ENCODE measurements at places on chromosomes 16 and 17.

GRCh38 chr17:10729334-10730193 is at the start of gene TMEM220:
TSS of gene TMEM220 (minus strand) at chr17:10730023. CDS start at chr17:10729851, 172 bp downstream.
- DNase-seq = peak; percentile 71

DNA sequence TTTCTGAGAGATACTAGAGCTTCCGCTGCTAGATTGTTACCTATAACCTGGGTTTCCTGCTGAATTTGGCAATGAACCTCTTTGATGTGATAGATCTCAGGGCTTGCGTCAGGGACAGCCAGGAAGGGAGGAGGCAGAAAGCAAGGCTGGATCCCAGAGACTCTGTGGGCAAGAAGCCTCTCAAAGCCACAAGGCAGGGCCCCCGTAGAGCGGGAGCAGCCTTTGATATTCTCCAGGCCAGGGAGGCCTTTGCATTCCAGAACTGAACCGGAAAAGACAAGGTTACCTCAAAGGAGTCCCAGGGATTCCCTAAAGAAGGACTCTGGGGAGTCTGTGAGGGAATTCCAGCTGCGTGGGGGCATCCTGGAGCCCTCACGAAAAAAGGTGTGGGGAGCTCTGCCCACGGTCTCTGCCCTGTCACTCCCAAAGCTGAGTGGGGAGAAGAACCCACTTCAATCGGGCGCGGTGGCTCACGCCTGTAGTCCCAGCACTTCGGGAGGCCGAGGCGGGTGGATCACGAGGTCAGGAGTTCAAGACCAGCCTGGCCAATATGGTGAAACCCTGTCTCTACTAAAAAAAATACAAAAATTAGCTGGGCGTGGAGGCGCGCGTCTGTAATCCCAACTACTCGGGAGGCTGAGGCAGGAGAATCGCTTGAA is 14.3 kb upstream of the SCIMP start:
- no peak for DNase-seq

DNA sequence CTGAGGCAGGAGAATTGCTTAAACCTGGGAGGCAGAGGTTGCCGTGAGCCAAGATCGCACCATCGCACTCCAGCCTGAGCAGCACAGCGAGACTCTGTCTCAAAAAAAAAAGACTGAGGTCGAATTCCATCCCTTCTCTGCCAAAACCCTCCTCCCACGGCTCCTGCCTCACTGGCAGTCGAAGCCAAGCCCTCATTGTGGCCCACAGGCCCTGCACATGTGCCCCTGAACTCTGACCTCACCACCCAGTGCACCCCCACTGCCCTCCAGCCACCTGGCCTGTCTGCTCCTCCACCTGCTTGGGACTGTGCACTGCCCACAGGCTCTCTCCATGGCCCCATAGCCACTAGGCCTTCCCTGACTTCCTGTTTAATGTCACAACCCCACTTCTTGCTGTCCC is 7.0 kb downstream of the MYO15A start:
- no peak for DNase-seq

DNA sequence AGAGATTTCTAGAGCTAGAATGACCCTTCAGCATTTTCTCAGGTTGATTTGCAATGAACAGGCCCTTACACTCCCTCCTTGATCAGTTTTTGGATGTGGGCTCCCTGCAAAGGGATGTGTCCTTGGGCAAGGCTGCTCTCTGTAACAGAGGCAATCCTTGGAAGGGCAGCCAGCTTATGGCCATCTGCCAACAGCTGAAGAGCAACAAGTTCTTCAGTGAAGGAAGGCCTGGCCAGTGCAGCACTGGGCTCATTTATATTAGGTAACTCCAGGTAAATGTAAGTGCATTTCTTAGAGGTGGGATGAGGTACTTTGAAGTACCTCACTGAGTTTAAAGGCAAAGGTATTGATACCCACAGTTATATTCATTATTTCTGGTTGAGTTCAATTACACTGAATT is 114.3 kb upstream of the KCNJ16 start:
- DNase-seq = no peak

DNA sequence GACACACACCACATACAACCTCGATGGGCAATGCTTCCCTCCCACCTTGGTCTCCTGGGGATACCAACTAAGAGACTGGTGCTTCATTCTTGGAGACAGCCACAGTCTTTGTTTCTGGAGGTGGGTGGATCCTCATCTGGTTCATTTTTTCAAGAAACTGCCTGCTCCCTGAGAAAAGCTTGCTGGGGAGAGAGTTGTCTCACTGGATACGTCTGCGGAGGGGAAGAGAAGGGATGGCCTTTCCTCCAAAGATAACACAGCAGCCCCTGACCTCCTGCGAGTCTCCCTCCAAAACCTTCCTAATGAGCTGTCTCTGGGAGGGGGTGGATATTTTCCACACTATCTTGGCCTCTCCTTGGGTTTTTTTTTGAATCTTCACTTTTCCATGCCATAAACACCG is 221.2 kb downstream of the SOX9 start:
- no peak for DNase-seq

GRCh38 chr16:62272035-62272434 is 235.8 kb upstream of the CDH8 start:
- no peak for DNase-seq

GRCh38 chr17:21127509-21128077 is 829 bp downstream of the DHRS7B start:
- DNase-seq = no peak

- DNase-seq = no peak
Observed at GRCh38 chr16:22035153-22035552, 27.2 kb downstream of the MOSMO start.

- DNase-seq = no peak
Observed at GRCh38 chr17:50464736-50465135, 3.9 kb downstream of the CHAD start.

- no peak for DNase-seq
Observed at GRCh38 chr17:7263801-7264078, 1.5 kb upstream of the CLDN7 start.

DNA sequence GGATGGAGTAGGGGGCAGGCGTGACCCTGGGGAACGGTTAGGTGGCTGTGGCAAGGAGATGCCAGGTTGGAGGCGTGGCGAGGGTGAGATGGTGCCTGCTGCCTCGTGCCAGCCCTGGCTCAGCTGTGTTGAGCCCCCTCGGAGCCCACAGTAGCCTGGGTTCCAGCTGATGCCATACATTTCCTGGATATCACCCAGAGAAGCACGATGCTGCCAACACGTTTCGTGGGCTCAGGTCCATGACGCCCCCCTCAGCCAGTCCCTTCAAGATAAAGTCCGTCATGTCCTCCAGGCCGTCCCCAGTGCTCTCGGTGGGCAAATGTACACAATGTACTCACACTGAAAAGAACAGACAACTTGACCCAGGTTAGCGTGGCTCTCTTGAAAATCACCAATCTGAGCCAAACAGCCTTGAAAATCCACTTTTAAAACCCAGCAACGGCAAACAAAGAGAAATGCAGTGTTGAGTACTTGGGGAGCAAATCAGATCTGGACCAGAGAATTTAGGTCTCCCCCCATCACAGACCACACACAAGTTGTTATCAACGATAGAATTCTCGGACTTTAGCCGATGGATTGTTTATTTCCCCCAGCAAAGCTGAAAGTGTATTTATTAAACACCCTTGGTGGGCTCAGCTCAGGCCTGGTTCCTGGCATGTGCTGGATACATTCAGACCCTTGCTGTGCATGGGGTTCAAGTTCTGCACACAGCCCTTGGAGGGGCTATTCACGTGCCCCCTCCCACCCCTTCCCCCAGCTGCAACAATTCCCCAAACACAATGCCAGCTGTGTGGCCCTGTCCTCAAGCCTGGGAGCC is 102.8 kb upstream of the PLCG2 start:
- no peak for DNase-seq

- DNase-seq = no peak
Observed at GRCh38 chr16:30738984-30739951, 9.0 kb upstream of the PHKG2 start.

DNA sequence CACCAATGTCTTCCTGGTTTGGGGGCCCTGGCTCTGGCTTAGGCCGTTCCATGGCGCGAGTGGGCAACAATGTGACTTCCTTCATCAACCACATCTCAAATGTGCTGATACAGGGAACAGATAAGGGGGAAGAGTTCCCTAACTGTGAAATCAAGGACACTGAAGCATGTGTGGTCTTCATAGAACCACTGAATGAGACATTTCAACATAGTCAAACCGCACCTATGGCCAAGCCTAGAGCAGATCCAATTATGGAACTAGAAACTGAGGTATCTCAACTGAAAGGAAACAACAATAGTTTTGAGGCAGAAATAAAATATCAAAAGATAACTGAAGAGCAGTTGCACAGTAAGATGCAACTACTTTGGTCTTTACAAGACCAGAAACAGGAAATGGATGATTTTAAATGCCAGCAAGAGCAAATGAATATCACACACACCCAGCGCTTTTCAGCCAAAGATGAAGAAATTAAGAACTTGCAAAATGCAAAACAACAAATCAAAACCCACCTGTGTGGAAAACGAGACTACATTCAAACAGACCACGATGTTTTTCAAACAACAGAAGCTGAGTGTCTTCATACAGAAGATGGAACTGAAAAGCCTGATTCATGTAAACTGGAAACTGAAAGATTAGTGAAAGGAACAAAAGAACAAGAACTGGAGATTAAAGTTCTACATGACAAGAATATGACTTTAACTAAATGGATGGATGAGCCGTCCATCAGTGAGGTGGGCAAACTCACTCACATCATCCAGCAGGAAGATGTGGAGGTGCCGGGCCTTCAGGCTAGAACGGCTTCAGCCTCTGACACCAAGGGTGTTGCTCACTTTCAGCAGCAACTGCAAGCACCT is 18.1 kb upstream of the LCMT1 start:
- DNase-seq = no peak

DNA sequence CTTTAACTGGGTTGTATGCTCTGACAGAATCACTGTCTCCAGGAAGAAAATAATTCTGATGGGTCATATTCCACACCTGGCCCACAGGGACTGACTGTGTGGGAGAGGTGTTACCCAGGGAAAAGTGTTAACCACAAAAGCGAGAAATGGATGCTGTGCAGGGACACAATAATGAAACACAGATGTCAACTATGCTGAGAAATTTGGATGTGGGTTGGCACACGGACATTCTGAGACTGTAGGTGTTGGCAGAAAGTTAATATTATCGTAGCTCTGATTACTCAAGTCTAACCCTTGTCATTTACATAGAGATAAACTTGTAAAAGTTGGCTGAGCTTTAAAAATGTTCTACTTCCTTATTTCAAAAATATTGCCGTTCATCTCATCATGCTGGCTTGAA is 19.6 kb downstream of the TMC5 start:
- DNase-seq = no peak

- DNase-seq = no peak
Observed at GRCh38 chr16:66927918-66928649, 2.7 kb upstream of the RRAD start.

All from left renal cortex interstitium (tissue), 4 donors.